ENCODE measurements at places on chromosomes 3 and 15. TPM values are rescaled to one million over a fixed set of nuclear protein-coding genes. Genes with fewer than 3 reads are reported as not detected.
A peak's percentile ranks its signal among the peaks of the same experiment; 100 is the strongest.

- no peaks in the 10 kb centered on the region for H3K36me3 ChIP-seq
- H3K27ac ChIP-seq, result no peak overlapping the region
- no peaks in the 10 kb centered on the region for H3K4me1 ChIP-seq
- H3K27me3 ChIP-seq, result no peaks in the 10 kb centered on the region
Observed at GRCh38 chr3:58897646-58898045, 152.2 kb downstream of the CFAP20DC start.

GRCh38 chr3:188507244-188507720 lies 353.3 kb downstream of the LPP start:
- no peaks in the 10 kb centered on the region for H3K36me3 ChIP-seq
- peak; percentile 62 for DNase-seq
- no peak overlapping the region for H3K4me3 ChIP-seq
- peaks cover 17% of the 10 kb centered on the region for H3K4me1 ChIP-seq
- H3K27ac ChIP-seq, result no peak overlapping the region

DNA sequence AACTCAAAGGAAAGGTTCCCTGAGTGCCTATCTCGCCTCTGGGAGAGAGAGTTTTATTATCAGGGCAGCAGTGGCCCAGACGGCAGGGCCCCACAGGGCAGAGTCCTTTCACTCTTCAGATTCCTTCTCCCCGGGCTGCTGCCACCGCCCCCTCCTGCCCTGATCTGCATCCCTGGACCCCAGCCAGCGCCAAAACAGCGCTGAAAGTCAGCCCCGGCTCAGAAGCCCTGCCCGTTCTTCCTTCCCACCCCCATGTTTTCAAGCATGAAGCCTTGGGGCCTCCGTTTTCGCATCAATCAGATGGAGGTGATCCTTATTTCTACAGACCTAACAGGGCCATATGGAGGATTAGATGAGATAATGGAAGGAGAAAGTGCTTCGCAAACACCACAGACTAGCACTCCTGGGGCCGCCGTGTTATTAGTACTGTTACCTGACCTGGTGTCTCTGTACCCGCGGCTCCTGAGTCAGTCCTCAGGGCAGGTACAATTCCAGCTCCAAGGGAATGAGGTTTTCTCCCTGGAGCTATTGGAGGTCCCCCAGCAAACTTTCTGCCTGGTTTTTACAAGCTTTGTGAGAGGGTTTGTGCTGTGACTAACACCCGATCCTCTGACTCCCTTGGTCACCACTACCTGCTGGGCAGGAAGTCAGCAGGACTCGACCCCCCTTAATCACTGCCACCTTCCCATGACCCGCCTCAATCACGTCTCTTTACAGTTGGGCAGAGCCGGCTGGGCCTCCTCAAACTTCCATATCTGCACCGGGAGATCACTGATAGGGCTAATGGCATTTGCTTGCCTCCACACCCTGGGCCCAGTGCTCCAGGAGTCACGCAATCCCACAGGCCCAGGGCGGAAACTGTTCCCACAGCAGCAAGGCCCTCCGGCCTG lies 39.5 kb upstream of the TSEN2 start:
- no peaks in the 10 kb centered on the region for H3K4me1 ChIP-seq
- no peaks in the 10 kb centered on the region for H3K36me3 ChIP-seq
- H3K4me3 ChIP-seq, result no peak overlapping the region
- peak; percentile 64 for DNase-seq
- no peaks in the 10 kb centered on the region for H3K27me3 ChIP-seq

MYD88 gene
- 23.4 TPM for total RNA-seq

XCR1 gene
- 0.63 TPM for total RNA-seq

Measured in aorta (tissue), 5 donors.